NCI-H2081 treated with DMSO at 0.1 percent for 48 hours (cell line): ENCODE measurements at places on chromosomes 2 and 18.

- DNase-seq = no peak
Measured at GRCh38 chr2:33118651-33119050, 171.9 kb downstream of the LTBP1 start.

- DNase-seq = no peak
Measured at GRCh38 chr2:134324430-134324829, 70.6 kb downstream of the MGAT5 start.

GRCh38 chr2:152042636-152043615, 55.9 kb downstream of the CACNB4 start:
- no peak for DNase-seq

GRCh38 chr2:200367155-200367554, 60.7 kb downstream of the SPATS2L start:
- no peak for DNase-seq

- DNase-seq = no peak
Measured at GRCh38 chr2:153059338-153060052, 341.1 kb downstream of the ARL6IP6 start.

DNA sequence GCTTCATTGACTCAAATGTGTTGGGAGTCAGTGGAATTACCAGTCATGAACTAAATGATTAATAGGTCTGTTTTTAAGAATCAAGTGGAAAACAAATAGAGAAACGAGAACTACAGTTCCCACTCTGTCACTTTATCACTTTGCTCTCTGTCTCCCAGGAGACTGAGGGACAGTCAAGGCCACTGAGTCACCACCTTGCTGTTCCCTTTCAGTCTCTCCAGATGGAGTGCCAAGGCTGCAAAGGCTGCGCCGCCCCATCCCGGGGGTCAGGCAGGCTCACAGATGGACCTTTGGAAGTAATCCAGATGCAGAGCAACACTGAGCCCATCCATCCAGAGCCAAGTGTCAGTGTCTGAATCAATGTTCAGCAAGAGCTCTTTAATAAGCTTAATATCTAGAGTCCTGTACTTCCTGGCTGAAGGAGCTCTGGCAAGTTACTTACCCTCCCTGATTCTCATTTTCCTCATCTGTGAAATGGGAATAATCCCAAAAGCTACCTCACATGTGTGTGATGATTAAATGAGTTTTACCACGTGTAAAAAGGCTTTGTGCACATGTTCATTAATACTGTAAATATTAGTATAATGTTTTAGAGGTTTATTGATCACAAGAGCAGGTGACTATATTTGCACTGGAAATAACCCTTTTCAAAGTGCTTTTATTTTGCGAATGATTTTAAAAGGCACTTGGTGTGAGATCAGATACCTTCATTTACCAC, 43.0 kb upstream of the EFEMP1 start:
- DNase-seq = no peak

DNA sequence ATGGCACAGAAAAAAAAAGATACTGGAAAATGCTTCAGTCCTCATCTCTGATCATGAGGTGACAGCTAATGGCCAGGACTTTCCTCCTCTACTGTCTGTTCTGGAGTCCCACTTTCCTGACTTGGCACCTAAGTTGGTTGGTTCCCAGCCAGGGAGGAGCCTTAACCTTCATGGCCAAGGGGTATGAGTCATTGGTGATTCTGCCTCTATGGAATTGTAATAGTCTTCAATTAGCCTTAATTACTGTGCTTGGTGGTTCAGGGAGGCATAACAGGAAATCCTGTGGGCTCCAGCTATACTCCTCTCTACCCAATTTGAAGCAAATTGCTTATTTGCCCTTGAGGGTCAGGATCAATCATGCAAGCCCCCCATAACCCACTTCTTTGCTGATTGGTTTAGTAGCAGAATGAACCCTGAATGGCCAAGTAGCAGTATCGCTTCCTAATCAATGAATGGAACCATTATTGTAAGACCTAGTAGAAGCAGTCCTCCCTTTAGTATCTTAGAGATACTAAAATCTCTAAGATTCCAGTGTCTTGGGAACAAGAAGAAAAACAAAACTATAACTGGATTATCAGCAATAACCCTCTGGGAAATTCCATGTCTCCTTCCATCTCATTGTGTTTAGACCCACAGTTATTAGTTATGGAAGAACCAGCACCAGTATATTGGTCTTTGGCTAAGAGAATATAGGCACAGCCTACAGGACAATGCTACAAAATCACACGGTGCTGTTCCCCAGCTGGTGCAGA, 109.0 kb downstream of the COL6A3 start:
- no peak for DNase-seq

DNA sequence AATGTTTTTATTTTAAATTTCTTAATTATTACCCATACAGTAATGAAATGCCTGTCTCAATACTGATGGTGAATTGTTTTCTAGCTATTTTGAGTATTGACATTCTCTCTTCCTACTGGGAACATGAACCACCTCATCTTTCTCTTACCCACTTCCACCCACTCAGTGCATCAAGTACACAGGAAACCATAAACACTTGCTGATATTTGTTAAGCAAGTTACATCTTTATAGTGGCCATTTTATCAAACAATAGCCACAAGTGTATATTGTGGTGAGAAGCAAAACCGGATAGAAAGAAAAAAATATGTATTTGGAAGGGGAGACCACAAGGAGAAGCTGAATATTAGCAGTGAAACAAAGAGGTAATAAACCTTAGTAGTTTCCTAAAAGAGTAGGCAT, 368.1 kb upstream of the HNRNPA3 start:
- no peak for DNase-seq

GRCh38 chr2:139201516-139201915, 421.3 kb upstream of the NXPH2 start:
- DNase-seq = no peak

GRCh38 chr2:132538331-132538855, 121.8 kb downstream of the GPR39 start:
- DNase-seq = no peak

GRCh38 chr2:241309684-241310117, 5.8 kb downstream of the HDLBP start:
- DNase-seq = no peak

DNA sequence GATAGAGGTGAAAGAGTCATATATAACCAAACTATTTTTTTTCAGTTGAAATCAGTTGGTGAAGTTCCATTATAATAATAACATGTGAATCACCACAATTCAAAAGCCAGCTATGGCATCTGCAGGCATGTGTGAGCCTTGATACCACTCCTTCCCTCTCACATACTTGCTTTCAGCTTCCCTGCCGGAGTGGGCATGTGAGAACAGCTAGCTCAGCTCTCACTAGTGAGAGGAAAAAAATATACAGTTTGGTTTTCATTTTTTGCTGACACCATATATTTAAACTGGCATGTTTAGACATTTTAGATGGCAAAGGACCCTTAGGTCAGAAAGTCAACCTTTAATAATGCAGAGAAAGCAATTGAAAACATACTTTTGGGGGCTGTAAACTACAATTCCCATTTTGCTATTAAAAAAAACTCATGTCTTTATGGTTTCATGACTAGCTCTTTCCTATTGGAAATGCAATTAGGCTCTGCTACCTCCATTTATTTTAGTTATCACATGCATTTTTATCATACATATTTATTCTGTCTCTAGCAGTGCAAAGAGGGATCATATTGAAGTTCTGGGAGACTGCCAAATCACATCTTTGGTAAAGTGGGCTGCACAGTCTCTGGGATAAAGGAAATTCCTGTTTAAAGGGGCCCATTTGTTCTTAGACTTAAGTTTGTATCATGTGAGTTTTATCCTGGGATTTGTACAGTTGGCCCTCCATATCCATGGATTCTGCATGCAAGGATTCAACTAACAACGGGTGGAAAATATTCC, 33.2 kb upstream of the SLC40A1 start:
- DNase-seq = no peak

GRCh38 chr18:34322365-34323289, 97.9 kb upstream of the NOL4 start:
- DNase-seq = peak; percentile 52

GRCh38 chr2:290090-290722, 2.3 kb upstream of the ALKAL2 start:
- DNase-seq = no peak

DNA sequence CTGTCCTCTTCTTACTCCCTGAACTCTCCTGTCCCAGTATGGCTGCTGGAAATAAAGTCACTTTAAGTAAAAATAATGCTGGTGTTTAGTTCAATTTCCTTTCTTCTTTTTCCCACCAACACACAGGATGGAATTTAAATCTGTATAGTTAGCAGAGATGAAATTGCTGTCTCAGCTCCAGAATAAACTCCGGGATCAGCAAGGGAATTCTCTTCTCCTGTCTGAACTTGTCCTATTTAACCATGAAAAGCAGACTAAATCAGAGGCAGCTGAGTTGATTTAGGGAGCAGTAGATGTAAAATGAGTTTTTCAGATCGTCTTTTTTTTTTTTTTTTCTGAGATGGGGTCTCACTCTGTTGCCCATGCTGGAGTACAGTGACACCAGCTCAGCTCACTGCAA, 25.9 kb downstream of the TTLL4 start:
- DNase-seq = no peak

DNA sequence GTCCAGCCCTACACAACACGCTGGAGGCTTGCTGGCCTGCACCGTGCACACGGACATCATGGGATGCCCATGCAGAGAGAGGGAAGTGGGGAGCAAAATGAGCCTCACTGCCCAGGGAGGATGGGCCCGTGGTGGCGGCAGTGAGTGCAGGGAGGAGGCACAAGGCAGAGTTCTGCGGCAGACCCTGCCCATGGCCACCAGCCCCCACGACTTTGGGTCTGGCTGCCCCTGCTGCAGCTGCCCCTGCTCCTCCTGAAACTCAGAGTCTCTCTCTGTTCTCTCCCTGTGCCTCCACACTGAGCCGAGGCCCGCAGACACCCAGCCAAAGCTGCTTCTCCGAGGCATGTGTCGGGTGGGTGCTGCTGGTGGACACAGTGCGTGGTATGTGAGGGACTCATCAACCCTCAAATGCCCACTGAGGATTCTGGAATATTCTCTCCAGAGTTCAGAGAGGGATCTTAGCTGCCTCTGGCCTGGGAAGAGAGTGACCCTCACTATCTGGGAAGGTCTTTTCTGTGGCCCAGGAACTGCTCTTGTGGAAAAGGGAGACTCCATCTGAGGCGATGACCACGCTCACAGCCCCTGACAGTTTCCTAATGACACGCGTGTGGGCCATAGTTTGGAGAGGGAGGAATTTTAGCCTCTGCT, 45.1 kb upstream of the HPCAL1 start:
- no peak for DNase-seq

DNA sequence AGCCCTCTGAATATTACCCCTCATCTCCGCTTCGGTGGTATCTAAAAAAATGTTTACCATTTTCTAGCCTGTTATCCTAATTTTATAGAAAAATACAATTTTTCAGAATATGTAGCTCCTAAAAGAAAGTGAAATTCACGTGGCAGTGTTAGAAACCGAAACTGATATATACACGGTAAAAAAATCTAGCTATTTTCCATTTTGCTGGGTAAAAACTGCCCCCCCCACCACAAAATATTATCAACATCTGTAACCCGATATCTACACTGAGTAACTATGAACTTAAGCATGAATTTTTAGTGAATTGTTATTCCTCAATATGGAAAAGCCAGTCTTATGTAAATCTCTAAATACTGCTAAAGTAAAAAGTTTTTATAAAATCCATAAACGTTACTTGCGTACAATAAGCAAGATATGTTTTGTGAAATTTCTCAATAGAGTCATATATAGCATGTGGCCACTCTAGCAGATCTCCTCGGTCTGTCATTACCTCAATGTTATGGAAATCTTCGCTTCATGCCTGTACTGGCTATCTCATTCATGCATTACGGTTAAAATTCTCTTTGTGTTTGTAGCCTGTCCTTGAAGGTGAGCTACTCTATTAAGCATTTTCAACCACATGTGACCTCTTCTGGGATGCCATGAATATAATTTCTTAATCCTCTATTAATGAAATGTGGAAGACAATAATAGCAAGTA, 524.2 kb downstream of the TRIB2 start:
- no peak for DNase-seq

GRCh38 chr18:75344615-75345014, 82.9 kb downstream of the SMIM21 start:
- no peak for DNase-seq

GRCh38 chr18:47417807-47418206, 166.3 kb upstream of the SKOR2 start:
- no peak for DNase-seq

DNA sequence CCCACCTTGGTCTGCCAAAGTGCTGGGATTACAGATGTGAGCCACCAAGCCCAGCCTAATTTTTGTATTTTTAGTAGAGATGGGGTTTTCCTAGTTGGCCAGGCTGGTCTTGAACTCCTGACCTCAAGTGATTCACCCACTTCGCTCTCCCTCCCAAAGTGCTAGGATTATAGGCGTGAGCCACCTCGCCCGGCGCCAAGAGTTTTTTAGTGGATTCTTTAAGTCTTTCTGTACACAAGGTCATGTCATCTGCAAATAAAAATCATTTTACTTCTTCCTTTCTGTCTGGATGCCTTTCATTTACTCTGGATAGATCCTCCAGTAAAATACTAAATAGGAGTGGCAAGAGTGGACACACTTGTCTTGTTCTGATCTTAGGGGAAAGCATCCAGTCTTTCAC, 61.7 kb downstream of the KCMF1 start:
- DNase-seq = no peak

DNA sequence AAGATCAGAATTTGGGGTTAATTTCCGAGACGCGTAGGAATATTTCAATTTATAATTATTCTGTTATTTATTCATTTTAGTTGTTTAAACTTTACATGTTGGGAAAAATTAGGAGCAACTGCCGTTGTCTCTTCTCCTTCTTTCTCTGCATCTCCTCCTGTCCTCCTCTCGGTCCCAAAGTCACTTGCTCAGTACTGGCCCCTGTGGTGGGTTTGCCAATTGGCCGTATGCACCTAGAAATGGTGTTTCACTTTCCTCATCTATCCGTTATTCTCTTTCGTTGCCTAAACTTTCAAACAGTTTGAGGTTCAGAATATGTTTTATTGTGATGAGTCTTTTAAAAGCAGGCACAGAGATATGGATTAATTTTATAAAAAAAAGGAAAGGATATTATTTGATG, 517.9 kb downstream of the PLCL1 start:
- no peak for DNase-seq

DNA sequence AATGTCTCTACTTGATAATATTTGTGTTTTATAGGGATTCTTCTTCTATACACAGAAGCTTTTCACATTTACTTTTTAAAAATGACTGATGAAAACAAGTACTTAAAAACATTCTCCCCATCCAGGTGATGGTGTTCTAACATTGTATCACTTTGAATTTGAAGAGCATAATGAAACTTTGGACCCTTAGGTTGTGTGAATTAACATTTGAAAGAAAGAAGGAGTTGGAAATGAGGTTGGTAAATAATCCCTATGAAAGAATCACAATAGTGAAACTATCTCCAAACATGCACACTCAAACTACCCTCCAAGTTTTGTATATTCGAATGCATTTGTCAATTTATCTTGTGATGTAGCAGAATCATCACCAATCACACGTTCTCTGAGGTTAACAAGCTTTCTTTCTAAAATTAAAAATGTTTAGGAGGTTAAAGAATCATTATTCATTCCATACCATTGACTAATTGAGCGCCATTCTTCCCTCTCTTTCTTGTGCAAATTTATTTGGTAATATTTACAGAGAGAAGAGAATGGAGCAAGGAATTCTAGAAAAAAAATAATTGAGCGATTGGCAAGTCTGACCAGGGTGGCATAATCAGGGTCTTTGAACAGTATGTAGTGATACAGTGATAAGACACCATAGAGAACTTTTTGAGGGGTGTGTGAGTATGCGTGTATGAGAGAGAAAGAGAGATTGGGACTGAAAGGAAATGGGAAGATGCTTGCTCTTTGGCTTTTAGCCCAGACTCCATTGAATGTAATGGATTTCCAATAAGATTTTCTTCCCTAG, 260.0 kb upstream of the NRXN1 start:
- DNase-seq = no peak
